ENCODE measurements at places on chromosomes 13 and 19. TPM values are rescaled to one million over a fixed set of nuclear protein-coding genes. Genes with fewer than 3 reads are reported as not detected.

NUDT15 gene
- polyA plus RNA-seq, result 22.4 TPM

SSBP4 gene
- 117 TPM for polyA plus RNA-seq

SIGLEC6 gene
- 0.16 TPM for polyA plus RNA-seq

DNA sequence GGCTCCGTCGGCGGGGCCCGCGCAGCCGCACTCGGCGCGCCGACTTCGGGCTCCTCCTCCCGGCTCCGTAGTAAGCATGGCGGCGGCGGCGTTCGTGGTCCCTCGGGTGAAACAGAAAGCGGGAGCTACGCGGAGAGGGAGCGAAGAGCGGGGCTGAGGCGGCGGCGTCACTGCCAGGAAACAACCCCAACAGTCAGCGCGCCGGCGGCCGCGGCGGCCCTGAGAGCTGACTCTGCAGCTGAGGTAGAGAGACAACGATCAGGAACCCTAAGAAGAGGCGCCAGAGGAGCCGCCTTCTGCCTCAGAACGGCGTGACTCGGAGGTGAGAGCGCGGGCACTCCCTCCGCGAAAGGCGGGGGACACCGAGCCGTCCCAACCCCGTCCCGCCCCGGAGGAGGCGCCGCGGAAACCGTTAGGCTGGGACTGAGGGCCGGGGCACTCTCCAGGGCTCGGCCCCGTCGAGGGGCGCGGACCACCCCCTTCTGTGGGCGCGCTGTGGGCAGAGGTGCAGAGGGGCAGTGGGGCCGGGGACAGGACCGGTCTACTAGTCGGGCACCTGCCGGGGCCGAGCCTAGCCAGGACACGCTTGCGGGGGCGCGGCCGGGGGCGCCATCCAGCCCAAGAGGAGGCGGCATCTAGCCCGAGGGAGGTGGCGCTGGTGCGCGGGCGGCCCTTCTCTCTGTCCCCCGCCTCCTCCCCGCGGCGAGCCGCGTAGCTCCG, at the start of gene FNDC3A:
Gene FNDC3A, plus strand, starts transcription at position 57 of the 720 bp plus-strand sequence. CDS start 30,279 bp downstream, outside the sequence.
- peak; percentile 78 for DNase-seq

- no peak for DNase-seq
Observed at GRCh38 chr13:76816394-76816793, 69.8 kb downstream of the KCTD12 start.

- DNase-seq, result no peak
Observed at GRCh38 chr13:69955271-69955670, 152.4 kb upstream of the ATXN8OS start.

CEBPA gene
- polyA plus RNA-seq, result 8.5 TPM

- no peak for DNase-seq
Observed at GRCh38 chr19:3873151-3873550, 4.3 kb upstream of the ZFR2 start.

- DNase-seq, result no peak
Observed at GRCh38 chr13:83168590-83168989, 713.7 kb downstream of the SLITRK1 start.

- DNase-seq, result no peak
Observed at GRCh38 chr19:41233748-41234240, 14.8 kb downstream of the AXL start.

- no peak for DNase-seq
Observed at GRCh38 chr19:31064491-31064890, 284.7 kb downstream of the TSHZ3 start.

- DNase-seq, result no peak
Observed at GRCh38 chr19:53942001-53942786, 20.5 kb upstream of the CACNG8 start.

- DNase-seq, result no peak
Observed at GRCh38 chr13:40026741-40027140, 371.3 kb downstream of the COG6 start.

GRCh38 chr19:46373491-46374359, 26.8 kb downstream of the PPP5C start:
- peak; percentile 39 for DNase-seq

- DNase-seq, result no peak
Observed at GRCh38 chr13:113730258-113730691, 28.8 kb upstream of the TMEM255B start.

DNA sequence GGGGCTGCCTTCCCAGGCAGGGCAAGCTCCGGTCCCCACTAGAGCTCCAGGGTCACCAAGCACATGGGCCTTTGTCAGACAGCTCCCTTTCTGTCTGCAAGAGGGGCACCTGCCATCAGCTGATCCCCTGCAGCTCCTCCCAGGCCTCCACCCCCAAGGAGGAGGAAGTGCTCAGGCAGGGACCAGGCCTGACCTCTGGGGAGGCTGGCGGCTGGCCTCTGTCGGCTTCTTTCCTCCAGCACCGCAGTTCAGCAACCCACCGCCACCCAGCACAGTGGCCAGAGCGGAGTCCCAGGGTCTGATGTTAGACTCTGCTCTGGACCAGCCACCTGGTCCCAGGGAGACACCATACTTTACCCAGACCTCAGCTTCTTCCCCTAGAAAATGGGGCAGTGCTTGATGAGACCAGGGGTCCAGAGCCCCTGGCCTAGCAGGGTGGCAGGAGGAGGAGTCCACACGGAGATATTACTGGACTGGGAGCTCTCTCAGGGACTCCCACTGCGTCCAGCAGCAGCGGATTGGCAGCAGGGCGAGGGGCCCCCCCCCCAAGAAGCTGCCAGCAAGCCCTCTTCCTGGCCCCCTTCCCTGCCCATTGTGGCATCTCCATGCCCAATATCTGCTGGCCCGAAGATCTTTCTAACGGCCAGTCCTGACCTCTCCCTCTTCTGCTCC, 24.1 kb downstream of the NKPD1 start:
- DNase-seq, result no peak

DNA sequence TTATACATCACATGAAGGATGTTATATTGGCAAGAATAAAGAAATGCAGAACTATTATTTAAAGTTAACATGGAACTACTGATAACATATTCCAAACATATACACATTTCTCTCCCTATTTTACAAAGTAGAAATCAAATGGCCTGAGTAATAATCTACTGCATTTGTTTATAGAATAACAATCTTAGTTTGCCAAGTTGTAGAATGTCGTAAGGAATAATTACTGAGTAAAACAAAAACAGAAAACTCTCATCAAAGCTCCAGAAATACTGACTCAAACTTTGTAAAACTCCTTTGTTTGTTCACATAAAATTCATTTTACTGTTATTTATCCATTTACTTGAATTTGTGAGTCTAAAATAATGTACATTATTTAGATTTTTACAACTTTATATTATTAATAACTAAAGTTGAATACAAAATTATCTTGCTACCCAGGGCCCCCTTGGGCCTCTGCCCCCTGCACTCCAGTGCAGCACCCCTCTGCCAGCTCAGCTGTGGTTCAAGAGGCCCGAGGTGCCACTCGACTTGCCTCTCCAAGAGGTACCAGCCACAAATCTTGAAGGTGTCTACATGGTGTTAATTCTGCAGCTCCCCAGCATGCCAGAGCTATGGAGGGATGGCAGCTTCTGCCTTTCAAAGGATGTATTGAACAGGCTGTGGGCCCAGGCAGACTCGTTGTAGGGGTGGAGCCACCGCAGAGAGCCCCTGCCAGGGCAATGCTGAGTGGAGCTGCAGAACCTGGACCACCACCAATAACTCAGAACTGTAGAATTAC, 2819.7 kb downstream of the PCDH9 start:
- no peak for DNase-seq

DNA sequence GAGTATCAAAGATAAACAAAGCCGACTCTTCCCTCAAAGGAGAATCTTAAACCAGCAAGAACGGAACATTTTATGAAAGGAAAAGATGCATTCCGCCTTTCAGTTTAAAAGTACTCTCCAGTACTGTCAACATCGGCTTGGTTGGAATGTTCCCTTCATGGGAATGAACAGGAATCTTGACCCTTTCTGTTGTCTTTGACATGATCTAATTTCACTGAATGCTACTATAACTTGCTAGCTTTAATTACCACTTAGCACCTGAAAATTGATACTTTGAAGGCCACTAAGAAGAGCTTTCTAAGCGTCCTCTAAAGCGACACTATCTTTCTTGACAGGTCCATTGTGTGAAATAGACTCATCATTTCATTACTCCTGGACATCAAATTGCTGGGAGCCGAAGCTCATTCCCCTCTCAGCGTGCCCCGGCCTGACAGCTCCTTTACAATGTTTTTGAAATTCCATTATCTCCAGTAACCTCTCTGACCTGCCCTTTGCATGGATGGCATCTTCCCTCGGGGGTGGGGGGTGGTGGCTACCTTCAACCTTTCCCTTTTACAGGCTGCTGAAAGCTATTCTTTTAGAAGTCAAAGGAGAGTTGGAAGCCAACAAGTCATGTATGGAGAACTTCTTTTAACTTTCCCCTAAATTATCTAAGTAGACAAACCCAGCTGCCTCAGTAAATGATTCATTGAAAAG, 67.9 kb downstream of the EFNB2 start:
- peak; percentile 48 for DNase-seq

GRCh38 chr19:54430306-54431254, 15.3 kb downstream of the TTYH1 start:
- DNase-seq, result peak; percentile 60

DNA sequence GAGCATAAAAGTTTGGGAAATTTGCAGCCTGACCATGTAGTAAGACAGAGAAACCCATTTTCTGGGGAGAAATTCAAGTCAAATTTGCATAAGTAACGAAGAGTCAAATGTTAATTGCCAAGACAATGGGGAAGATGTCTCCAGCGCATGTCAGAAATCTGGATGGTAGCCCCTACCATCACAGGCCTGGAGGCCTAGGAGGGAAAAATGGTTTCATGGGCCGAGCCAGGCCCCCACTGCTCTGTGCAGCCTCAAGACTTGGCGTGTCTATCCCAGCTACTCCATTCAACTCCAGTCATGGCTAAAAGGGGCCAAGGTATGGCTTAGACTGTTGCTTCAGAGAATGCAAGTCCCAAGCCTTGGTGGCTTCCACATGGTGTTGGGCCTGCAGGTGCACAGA, 269.8 kb downstream of the RFC3 start:
- no peak for DNase-seq

DNA sequence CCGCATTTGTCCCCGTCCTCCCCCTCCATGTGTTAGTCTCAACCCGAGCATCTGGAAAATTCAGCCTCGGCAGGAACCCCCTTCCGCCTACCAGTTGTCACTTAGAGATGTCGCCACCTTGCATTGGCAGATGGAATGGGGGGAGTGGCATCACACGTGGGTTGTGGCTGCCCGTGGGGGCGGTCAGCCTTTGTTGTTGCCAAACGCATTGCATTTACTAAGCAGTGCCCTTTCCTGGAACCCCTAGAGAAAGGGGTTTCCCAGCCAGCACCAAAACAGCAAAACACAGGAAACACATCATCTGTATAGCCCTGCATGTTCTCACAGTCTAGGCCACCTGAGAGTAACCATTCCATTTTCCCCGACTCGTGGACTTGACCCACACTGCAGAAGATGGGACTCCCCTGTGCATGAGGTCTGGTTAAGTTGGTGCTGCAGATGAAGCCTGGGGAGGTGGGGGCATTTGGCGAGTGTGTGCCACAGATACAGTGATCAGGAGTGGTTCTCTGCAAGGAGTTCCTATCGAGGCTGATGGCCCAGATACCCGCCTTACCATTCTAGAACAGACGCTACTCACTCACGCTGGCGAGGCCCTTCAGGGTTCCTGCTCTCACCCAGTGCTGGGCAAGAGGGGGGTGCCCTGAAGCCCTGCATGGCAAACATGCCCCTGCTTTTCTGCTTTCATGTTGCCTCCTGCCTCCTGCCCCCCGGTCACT, 38.3 kb downstream of the TMED1 start:
- no peak for DNase-seq

GRCh38 chr19:30214651-30215051, 157.5 kb upstream of the ZNF536 start:
- DNase-seq, result no peak

- no peak for DNase-seq
Observed at GRCh38 chr13:77489566-77490337, 45.8 kb upstream of the SCEL start.

DNA sequence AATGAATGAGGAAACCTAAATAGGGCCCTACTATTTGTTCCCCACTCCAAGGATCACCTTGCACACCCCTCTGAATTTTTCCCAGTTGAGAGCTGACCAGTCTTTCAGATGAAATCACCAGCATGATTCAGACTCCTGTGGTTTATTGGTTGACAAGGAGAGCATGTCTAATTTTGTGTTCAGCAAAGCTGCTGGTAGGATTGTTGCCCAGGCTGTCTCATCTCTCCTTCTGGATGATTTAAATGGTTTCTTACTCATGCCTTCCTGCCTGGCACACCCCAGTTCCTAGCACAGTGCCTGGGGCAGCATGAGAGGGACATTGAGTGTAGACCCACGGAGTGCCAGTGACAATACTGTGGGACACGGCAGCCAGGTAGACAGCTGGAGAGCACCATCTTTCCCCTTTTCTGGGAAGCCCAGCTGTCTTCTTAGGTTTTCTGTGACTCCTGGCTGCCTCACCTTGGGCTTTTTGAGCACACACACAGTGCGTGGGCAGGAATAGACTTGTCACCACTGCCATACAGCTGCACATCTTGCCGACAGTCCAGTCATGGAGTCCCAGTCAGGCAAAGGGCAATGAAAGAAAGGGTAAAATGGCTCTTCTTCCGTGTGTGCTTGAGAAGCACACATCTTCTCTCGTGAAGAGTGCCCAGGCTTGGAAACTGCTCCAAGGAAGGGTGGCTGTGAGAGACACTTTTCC, 12.3 kb downstream of the FGF9 start:
- DNase-seq, result no peak

DNA sequence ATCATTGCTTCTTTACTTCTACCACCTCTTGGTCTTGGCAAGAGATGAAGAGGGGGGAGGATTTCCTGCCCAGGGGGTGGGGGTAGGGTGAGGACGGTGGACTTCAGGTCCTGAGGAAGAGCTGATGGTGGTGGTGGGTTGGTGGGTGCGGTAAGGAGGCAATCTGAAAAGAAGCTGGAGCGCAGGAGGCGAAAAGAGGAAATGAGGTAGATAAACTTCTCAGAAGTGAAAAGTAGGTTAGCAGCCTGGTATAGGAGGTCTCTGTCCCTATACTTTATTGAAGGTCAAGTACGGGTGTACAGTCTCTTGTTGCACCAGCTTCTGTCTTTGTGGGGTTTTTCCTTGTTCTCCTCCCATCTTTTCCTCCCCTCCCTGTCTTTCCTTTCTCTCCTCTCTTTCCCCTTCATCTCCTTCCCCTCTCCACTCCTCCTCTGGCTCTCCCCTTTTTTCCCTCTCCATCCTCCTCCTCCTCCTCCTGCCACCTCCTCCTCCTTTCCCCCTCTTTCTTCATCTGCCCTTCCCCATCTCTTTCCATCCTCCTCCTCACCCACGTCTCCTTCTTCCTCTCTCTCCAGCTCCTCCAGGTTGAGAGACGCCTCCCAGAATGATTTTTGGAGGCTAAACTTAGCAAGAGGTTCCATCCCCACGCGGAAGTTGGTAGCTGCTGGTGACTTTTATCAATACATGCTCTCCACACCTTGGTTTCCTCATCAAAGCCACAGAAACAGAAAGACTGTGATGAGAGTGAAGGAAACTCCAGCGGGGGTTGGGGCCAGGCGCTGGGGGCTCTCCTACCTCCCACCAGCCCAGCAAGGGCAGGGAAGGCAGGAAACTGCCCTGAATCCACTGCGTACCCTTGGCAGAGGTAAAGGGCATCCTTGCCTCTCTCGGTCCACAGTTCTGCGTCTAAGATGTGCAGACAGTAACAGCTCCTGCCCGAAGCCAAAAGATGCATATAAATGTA, 15.3 kb downstream of the TNFSF14 start:
- no peak for DNase-seq

Measured in renal pelvis (tissue), 12 donors.